ENCODE measurements at places on chromosomes 11 and 22.

GRCh38 chr11:126870021-126870420, 130.5 kb downstream of the KIRREL3 start:
- DNase-seq: no peak

DNA sequence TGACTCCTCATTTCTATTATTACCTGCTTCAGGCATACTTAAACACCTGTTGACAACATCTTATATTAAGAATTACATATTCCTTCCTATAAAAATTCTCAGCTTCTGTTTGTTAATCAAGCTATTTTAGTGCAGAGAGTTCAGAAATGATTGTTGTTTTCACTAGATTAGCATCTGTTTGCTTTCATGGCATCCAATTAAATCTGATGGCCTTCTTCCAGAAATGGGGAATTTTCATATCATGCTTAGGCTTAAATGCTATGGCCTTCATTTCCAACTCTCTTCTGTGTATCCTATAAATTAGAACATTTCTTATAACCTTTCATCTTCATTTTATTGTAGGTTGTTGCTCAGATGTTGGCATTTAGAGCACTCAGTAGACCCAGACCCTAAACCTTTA, 180.0 kb downstream of the WNT11 start:
- DNase-seq: no peak

- DNase-seq: no peak
Measured at GRCh38 chr11:60780065-60780464, 5.1 kb upstream of the MS4A10 start.

DNA sequence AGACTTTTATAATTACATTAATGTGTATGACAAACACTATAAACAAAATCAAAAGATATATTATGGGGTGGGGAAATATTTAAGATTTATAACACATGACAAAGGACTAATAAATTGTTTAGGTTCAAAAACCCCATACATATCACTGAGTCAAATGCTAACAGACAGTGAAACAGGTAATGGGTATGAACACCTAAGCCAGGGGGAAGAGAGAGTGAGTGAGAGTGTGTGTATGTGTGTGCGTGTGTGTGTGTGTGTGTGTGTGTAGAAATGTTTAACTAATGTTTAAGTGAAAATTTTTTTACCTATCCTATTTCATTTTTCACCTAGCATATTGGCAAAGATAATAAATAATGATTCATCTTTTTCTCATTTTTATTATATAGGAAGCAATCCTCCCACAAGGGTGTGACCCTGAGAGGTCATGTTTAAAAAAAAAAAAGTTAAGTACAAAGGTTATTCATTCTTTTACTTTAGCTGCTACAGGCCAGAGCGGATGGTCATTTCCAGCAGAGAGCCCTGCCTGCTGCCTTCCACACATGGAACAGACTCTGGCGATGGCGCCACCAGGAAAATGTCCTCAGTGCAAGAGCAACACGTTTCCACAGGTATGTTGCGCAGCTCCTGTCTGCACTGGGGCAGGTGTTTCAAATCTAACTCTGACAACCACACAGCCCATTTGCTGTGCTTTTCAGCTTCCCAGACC, 72.9 kb downstream of the PISD start:
- DNase-seq: no peak

- DNase-seq: peak; percentile 25
Measured at GRCh38 chr11:16613512-16614381, 124.7 kb upstream of the C11orf58 start.

- peak; percentile 9 for DNase-seq
Measured at GRCh38 chr11:65316227-65317024, 1.8 kb downstream of the CDC42EP2 start.

DNA sequence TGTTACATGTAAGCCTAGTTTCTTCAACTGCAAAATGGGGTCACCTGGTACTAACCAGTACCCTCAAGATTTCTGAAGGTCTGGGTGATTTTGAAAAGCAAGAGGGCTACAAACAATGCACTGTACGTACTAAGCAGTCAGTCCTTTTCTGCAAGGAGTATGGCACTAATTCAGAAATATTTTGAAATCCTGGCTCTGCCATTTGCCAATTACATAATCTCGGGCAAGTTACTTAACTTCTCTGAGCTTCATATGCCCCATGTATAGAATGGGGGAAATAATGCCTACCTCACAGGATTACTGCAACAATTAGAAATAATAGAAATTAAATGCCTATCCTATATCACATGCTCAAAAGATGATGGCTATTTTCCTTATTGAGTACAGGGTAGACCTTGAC, 60.7 kb upstream of the CCDC89 start:
- no peak for DNase-seq

DNA sequence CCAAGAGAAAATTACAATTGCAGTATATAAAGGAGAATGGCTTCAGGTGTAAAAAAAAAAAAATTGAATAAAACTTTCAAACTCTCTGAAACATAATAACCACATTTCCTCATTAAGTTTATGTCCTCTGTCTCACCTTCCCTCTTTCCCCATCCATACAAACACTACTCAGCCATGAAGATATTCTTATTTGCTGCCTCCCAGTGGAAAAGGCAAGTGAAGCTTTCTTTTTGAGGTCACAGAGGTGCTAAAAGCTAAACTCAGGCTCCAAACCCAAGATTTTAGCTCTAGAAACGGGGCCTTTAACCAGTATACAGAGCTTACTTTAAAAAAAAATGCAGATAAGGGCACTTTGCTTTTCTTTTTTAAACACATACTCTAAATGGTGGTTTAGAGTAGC, 1568.5 kb downstream of the FAM181B start:
- no peak for DNase-seq

DNA sequence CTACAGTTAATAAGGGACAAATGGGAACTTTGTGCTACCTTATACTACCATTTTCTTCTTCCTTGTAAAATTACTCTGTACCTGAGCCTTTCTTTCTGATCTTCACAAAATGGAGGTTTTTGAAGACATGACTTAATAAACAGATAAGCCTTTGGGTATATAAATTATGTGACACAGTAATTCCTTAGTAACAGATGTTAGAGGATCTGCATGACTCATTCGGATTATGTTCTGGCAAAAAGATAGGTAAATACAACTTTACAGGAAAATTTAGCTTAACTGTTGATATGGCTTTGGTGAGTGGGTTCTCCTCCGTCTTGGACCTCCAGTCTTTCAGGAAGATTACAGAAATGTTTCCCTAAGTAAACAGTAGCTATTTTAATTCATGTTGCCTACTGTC, 61.8 kb downstream of the BID start:
- DNase-seq: no peak

GRCh38 chr11:71185411-71185810, 67.0 kb downstream of the SHANK2 start:
- DNase-seq: no peak

DNA sequence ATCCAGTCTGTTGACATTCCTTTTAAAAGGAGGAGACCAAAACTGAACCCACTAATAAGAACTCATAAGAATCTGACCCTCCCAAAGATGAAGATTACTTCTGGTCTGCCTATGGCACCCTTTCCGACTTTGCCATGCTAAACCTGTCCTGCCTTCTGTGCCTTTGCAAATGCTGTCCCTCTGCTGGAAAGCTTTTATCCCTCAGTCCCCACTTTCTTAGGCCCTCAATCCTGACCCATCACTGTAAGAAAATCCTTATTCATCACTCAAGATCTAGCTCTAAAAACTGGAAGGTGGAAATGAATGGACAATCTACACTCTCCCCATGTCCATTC, 10.4 kb downstream of the MPZL3 start:
- DNase-seq: no peak

GRCh38 chr11:113507341-113507740, 32.1 kb upstream of the DRD2 start:
- no peak for DNase-seq

DNA sequence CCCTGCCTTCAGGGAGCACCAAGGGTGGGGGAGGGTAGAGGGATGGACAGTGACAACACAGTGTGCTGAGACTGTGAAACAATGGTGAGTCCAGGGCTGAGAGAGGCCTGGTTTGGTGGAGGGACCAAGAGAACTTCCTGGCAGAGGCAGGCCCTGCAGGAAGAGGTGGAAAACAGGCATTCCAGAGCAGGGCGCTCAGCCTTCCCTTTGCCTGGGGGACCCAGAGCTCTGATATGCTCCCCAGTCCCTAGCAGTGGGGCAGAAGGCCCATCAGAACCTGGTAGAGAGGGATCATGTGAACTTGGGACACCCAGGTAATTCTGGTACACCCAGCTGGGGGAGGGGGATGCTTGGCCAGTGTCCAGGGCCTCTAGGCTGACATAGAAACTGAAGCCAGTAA, 17.2 kb upstream of the UVRAG start:
- no peak for DNase-seq

All from GOT3 (cell line).